ENCODE measurements at places on chromosomes 4 and X.
A peak's percentile ranks its signal among the peaks of the same experiment; 100 is the strongest.

- DNase-seq: peak; percentile 13
Measured at GRCh38 chr4:185011408-185011807, 6.9 kb upstream of the HELT start.

DNA sequence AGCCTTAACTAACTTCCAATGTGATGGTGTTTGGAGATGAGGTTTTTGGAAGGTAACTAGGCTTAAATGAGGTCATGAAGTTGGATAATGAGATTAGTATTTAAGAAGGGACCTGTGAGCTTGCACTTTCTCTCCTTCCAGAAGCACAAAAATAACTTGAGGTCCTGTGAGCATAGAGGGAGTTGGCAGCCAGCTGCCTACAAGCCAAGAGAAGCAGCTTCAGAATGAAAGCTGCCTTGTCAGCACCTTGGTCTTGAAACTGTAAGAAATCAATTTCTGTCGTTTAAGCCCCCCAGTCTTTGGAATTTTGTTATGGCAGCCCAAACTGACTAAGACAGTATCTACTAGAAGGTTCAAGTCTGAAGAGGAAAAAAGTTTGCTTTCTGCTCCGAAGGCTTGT is 280.2 kb upstream of the GALNTL6 start:
- DNase-seq: no peak

DNA sequence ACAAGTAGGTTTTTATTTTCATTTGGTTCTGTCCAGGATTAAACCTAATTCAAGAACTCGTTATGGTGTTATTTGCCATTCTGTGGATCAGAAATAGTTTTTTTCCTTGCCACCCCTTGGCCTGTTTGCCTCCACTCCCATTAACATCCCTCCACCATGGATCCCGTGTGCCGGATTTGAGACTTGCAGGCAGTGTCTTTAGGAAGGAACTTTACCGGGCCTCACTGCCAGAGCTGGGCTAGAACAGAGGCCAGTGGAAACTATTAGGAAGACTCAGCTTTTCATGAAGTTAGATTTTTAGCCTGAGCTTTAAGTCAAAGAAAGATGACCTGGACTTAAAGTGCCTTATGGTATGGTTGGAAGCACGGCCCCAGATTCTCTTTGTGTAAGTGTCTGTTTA is 2.4 kb downstream of the KLHL2 start:
- no peak for DNase-seq

DNA sequence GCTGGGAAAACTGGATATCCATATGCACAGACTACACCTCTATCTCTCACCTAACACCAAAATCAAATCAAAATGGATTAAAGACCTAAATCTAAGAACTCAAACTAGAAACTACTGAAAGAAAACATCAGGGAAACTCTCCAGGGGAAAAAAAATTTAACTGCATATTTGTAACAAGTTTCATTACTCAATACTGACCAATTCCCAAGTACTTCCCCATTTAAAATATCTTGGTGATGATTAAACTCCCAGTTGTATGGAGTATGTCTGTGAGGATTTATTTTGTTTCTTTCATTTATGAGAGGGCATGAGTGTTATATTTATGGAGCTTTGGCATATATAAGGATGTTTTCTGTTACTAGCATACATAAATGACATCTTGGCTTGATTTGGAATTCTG is 112.3 kb upstream of the IL15 start:
- no peak for DNase-seq

GRCh38 chr4:15771216-15772058 is 6.7 kb upstream of the CD38 start:
- DNase-seq: no peak

GRCh38 chr4:95048296-95048695 is 290.5 kb downstream of the BMPR1B start:
- no peak for DNase-seq

DNA sequence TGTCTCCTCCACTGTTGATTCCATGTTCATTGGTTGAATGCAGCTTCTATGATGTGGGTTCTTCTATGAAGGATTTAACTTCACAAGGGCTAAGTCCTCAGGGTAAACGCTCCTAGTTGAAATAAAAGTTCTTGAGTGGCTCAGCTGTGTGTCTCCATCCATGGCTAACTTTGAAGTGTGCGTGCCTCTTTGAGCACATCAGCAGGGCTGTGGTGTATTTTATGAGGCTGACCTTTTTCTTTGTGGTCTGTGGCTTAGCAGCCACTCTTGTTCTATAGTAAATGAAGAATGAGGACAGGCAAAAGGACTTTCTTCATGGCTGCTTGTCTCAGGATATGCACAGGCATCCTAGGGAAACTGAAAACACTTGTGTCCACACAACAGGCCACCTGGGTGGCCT is 88.5 kb downstream of the KIT start:
- DNase-seq: peak; percentile 71

DNA sequence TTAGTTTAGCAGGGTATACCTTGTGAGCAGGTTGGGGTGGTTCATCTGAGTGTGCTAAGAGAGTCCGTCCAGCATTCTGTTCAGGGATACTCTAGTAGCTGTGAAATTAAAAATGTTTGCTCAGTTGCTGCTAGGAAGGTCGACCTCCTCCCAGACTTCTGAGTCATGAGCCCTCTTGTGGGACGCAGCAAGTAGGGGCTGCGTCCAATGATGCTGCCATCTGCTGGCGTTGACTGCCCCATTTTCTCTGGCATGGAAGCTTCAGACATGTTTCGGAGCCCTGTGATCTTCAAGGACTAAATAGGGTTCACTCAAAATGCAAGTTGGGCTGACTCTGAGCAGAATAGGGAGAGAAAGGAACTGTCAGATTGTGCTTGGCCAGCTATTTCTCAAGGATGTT is 201.0 kb upstream of the ARSJ start:
- peak; percentile 69 for DNase-seq

DNA sequence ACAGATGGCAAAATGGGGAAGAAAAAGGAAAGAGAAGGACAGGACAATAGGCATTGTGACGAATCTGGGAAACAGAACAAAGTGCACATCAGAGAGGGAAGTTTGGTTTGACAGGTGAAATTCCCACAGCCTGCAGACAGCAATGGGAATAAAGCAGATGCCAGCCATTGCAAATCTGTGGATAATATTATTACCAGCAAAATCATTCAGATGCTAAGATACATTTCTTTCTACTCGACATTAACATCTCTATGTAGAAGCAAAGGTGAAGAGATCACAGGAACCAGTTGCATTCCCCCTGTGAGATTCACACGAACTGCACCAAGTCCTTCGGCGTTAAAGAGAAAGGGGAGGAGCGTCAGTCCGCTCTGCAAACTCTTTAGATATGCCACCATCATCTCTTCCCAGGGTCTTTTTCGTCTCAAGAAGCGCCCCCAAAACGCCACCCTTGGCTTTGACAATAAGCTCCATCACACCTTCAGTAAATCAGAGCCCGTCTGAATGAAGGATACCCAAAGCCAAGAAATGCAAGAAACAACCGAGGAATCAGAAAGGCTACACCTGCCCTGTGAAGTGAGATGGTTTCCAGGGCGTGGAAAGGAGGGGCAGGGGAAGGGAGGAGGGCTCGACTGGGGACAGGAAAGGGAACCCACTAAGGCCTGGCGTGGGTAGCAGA is 1.9 kb downstream of the NEUROG2 start:
- no peak for DNase-seq

DNA sequence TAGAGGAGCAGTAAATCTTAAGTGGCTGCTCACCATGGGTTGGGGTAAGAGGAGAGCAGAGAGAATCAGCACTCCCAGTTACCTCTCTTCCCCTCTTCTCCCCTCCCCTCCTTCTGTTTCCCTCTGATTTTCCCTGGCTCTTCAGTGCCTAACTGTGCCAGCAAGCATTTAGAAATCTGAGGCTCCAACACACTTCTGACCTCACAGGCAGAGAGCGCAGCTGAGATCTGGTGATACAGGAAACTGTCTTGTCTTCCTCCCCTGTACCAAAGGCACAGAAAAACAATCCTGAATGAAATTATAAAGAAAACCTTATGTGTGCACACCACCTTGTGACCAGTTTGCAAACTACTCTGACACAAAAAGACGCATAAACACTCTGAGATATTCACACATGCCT is 82.4 kb upstream of the SMIM10 start:
- DNase-seq: no peak

GRCh38 chr4:56787380-56787779 is 34.1 kb downstream of the SPINK2 start:
- no peak for DNase-seq

GRCh38 chrX:13669246-13669737 is 16.4 kb downstream of the TCEANC start:
- DNase-seq: peak; percentile 95

DNA sequence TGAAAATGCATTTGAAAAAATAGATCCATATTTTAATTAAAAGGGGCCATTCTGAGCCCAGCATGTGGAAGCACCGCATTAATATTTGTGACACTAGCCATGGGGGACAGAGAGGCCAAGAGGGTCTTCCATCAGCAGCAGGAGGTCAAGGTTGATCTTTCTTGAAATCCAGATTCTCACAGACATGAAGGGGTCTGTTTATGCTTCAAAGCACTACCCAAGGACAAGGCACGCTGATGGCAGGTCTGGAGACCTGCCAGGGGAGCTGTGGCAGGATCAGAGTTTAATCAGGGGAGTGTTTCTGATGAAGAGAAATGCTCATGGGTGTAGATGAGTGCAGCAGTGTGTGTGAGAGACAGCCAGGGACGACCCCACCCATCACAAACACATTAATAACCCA is 243.3 kb downstream of the LDB2 start:
- no peak for DNase-seq

DNA sequence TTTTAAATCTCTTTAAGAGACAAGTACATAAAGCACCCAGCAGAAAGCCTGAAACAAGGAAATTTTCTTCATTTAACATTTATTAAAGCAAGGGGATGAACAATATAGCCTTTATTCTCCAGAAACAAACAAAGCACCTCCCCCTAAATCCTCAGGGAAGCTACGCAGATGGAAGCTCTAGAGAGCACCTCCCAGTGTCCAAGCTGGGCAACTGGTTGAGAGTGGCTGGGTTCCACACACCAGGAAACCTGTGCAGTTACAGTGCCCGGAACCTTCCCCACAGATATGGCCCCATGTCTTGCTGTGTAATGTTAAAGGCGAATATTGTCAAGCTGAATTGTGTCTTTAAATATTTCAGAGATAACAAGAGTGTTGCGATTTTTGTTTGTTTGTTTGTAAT is 8.9 kb upstream of the TRIML1 start:
- no peak for DNase-seq

GRCh38 chr4:181293541-181293940 is 949.7 kb upstream of the TENM3 start:
- DNase-seq: no peak

- DNase-seq: peak; percentile 3
Measured at GRCh38 chr4:94032754-94033153, 174.9 kb upstream of the SMARCAD1 start.

GRCh38 chr4:88481537-88481936 is 24.6 kb downstream of the HERC5 start:
- DNase-seq: peak; percentile 3

DNA sequence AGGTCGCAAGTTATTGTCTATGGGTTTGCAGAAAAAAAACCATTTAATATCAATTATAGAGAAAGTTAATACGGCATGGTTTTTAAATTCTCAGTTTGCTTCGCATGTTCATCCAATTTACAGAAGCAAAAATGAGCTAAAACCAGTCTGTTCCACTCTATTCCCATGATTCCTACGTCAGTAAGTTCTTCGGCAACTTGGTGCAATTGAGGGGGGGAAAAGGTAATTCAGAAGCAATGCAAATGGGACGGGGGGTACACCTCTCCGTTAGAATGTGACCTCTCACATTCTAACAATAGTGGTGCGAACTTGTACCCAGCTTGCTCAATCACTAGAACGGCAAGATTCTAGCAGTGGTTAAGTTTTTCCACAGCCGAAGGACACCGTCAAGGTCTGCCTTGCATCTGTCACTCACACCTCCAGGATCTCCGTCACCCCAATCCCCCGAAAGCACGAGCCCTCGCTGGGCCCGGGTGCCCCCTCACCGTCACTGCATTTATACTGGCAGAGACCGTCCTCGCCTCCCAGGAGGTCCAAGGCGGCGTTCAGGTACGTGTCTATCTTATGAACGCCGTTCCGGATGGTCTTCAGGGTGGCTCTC is 653 bp downstream of the PLA2G12A start:
- DNase-seq: no peak

DNA sequence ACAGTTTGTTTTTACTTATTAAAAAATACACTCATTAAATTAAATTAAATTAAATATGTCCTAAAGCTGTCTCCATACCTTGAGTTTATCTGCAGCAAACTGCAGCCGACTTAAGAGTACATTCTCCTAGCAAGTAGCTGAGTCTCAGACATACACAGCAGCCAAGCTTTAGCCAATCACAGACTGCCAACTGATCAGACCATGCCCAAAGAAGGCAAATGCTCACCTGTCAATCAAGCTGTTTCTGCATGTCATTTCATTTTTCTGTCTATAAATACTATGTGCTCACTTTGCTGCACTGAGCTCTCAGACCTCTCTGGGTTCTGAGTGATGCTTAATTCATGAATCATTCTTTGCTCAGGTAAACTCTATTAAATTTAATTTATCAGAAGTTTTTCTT is 280.9 kb upstream of the EPHA5 start:
- no peak for DNase-seq
